ENCODE measurements at places on chromosomes 6 and 20.

- no peak for DNase-seq
Observed at GRCh38 chr20:2768632-2769015, 31.8 kb downstream of the CPXM1 start.

- DNase-seq = no peak
Observed at GRCh38 chr20:22746957-22747356, 162.6 kb upstream of the FOXA2 start.

GRCh38 chr6:116057766-116058165 lies 2.9 kb downstream of the FRK start:
- no peak for DNase-seq

- DNase-seq = peak; percentile 61
Observed at GRCh38 chr6:50791900-50792508, 26.7 kb upstream of the TFAP2B start.

- no peak for DNase-seq
Observed at GRCh38 chr20:2363587-2363986, 17.1 kb upstream of the TGM6 start.

DNA sequence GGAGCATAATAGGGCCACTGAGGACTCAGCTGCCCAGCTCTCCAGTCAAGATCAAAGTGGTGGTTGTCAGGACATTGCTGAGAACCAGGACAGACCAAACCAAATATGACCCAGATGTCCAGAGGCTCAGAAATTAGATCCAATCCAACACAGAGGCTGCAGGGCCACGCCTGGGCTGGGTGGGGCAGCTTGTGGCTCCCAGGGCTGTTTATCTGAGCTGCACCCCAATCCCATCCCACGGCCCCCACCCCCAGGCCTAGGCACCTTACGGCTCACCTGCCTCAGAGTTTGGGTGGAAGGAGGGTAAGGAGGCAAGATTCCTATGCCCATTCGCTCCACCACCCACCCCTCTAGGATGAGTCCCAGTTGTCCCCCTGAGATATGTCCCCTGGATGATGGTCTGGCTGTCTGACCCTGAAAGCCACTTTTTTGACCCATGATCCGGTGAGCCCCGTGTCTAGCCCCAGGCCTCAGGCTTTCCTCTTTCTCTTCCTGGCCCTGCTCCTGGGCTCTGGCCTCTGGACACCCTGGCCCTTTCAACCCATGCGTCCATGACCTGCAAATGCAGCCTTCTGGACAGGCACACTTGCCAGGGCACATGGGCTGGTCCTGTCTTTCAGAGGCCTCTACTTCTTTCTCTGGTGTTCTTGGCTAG lies 40.0 kb downstream of the CPXM1 start:
- DNase-seq = no peak

GRCh38 chr6:144346719-144347447 lies 61.7 kb downstream of the UTRN start:
- no peak for DNase-seq

- no peak for DNase-seq
Observed at GRCh38 chr6:21523652-21524051, 69.9 kb upstream of the SOX4 start.

DNA sequence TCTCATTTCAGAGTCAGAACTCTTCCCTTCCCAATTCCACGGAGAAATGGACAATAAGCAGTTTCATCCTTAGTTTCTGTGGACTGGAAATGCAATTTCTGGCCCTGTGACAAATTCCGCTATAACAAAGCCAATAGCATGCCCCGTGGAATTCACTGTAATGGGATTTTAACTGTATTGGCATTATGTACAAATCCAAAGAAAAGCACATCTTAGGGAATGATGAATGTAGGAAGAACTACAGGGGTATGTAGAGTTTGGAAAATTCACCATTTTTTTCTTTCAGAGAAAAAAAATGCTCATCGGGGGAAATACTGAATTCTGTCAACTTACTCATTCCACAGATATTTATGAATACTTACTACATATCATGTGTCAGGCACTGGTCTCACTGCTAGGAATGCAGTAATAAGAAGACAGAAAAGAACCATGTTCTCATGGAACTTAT lies 43.5 kb downstream of the KIF6 start:
- no peak for DNase-seq

DNA sequence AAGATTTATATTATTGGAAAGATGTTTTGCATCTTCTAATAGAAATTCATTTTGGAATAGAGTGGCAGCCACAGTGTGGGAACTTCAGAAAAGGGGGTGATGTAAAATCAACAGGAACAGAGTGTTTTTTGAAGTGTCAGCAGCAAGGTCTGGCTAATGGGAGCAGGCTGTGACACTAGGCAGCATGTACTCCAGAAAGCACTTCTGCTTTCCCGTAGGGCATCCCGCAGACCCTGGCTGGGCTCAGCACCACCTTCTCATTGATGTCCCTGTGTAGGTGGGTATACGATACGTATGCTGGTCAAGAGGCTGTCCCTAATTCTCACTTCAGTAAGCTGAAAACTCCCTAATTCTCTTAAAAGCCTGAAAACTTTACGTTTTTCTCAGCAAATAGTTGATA lies 74.7 kb downstream of the EYA4 start:
- no peak for DNase-seq

- no peak for DNase-seq
Observed at GRCh38 chr6:39341937-39342336, 19.4 kb upstream of the KCNK16 start.

GRCh38 chr6:75386050-75386770 lies 101.6 kb upstream of the TMEM30A start:
- DNase-seq = no peak

- no peak for DNase-seq
Observed at GRCh38 chr6:131167773-131168172, 32.5 kb downstream of the AKAP7 start.

GRCh38 chr20:56566621-56567020 lies 33.6 kb downstream of the FAM209B start:
- peak; percentile 38 for DNase-seq

GRCh38 chr6:89862698-89863097 lies 31.6 kb upstream of the GJA10 start:
- DNase-seq = no peak

GRCh38 chr6:74609871-74610270 lies 596.0 kb downstream of the COL12A1 start:
- no peak for DNase-seq

- DNase-seq = no peak
Observed at GRCh38 chr6:35895560-35895959, 25.3 kb downstream of the SRPK1 start.

DNA sequence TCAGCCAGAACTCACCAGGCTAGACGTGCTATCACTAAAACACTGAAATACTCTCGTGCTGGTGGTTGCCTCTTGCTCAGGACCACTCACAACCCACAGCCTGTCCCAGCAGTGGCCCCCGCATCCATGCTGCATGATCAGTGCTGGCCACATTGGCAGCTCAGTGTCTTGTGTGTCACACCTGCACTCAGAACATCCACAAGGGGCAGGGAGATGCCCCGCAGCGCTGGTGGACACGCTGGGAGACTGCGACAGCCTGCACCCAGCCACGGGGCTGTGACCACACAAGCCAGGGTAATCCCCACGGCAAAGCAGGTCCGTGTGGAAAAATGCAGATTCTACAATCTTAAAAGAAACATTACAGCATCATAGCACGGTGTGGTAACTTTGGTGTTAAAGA lies 23.9 kb upstream of the APMAP start:
- DNase-seq = no peak

DNA sequence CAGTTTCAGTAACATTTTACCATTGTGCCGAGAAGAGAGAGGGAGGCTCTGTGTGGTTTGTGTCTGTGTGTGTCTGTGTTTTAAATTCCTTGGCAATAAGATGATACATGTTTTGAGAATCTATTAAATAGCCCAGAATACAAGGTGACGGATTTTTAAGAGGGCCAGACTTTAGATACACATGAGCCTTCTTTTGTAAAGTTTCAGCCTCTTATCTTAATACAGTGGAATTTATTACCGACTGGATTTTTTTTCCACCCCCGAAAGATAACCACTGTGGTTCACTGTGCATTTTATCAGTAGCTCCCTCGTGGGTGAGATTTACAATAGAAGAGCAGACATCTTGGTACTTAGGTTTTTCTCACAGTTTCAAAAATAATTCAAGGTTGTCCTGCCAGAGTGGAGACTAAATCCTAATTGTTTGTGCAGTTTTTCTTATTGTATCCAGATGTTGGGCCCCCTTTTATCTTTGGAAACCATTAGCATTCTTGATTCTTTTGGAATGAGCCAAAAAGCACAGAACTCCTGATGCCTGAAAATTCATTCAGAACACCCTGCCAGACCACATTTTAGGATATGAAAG lies 49.9 kb downstream of the STK4 start:
- DNase-seq = no peak

DNA sequence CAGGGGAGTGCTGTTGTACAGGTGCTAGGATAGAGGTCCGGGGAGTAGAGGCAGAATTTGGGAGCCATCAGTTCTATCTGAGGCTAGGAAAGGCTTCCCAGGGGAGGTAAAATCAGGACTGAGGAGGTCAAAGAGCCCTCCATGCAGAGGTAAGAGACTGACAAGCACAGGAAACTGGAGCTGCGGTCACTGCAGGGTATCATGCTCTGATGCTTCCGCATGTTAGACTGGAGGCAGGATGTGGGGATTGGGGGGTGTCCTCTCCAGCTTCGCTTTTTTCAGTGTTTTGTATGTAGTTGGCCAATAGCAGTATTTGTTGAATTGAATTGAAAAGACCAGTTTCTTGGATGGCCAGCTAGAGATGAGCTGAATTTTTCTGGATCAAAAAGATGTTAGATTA lies 87.8 kb downstream of the SLC22A3 start:
- DNase-seq = no peak
